ENCODE measurements at places on chromosomes 2 and 18.

GRCh38 chr2:173792166-173792565 is 173.0 kb downstream of the SP3 start:
- DNase-seq = no peak

GRCh38 chr2:37623406-37623805 is 48.0 kb downstream of the CDC42EP3 start:
- DNase-seq = no peak

DNA sequence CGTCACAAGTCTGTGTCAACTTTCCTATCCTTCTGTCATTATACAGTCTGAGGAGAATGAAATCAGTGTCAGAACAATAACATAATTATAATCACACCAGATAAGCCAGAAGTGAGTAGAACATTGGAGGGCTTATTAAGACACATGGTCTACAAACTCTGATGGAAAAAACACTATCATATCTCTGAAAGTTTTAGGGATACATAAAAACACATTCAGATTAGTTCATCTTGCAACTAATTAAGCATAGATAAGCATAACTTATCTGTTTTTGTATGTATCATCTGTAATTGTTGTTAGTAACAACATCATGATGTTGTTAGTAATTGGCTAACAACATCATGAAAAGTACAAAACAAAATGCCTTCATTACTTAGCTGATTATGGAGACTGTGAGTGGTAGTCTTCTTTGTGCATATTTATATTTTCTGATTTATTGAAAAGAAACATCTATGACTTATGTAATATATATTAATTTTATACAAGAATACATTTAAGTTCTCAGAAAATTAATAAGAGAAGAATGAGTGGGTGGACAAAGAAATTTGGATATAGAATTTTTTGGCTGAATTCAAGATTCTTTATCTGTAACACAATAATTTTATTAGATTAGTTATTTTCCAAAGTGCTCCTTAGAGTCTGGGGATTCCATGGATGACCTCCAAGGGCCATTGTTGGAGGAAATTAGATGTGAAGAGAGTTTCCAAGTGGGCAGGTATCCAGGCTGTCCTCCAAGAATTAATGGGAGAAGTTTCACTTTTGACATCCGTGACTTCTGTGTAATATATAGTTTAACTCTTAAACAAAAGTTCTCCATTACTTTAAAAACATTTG is 16.9 kb upstream of the CCDC102B start:
- DNase-seq = no peak

- DNase-seq = no peak
Measured at GRCh38 chr2:85790499-85791188, 36.9 kb downstream of the ATOH8 start.

GRCh38 chr2:168633895-168634294 is 168.5 kb upstream of the NOSTRIN start:
- no peak for DNase-seq
